ENCODE measurements at places on chromosomes 3 and 15. TPM values are rescaled to one million over a fixed set of nuclear protein-coding genes. Genes with fewer than 3 reads are reported as not detected.

The TMCO5A gene
- not detected for total RNA-seq

The MUC20 gene
- 0.84 TPM for total RNA-seq

The DISP2 gene
- total RNA-seq, result 0.02 TPM

The TMEM45A gene
- total RNA-seq, result 0.21 TPM

The RNU5B-1 gene
- total RNA-seq, result not detected

- H3K4me3 ChIP-seq, result no peak overlapping the region
- no peak for DNase-seq
- H3K27ac ChIP-seq, result no peak overlapping the region
- H3K36me3 ChIP-seq, result peaks cover 52% of the 10 kb centered on the region
- no peaks in the 10 kb centered on the region for H3K4me1 ChIP-seq
These were observed 28.3 kb upstream of the TMEM42 start for GRCh38 chr3:44833394-44833793.

DNA sequence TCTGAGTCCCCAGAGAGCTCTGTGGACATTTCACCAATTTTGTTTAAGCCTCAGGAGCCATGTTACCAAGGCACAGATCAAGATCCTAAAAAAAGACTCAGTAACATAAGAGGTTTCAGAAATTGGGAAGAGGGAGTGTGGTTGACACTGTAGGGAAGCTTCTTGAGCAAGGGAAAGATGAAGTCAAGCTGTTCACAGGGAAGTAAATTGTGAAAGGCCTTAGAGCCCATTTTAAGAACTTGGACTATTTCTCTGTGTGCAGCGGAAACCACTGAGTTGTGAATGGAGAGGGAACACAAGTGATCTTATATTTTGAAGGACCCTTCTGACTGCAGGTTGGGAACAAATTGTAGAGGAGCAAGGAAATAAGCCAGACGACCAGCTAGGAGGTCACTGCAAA, 18.7 kb downstream of the BCL2A1 start:
- no peaks in the 10 kb centered on the region for H3K36me3 ChIP-seq
- no peak overlapping the region for H3K27ac ChIP-seq
- H3K27me3 ChIP-seq, result no peaks in the 10 kb centered on the region
- no peak for DNase-seq
- H3K4me1 ChIP-seq, result peaks cover 23% of the 10 kb centered on the region

- H3K36me3 ChIP-seq, result peaks cover 7% of the 10 kb centered on the region
- H3K27ac ChIP-seq, result no peak within 1 kb of the TSS
These were observed at the start of gene SNX22 for GRCh38 chr15:64151727-64152506. Gene SNX22, plus strand, starts transcription at chr15:64151731. Its CDS starts 45 bp downstream, at chr15:64151776.

- H3K4me1 ChIP-seq, result peaks cover 2% of the 10 kb centered on the region
- no peak for DNase-seq
- no peaks in the 10 kb centered on the region for H3K27me3 ChIP-seq
- no peak overlapping the region for H3K27ac ChIP-seq
- no peak overlapping the region for H3K4me3 ChIP-seq
- no peaks in the 10 kb centered on the region for H3K36me3 ChIP-seq
These were observed 13.9 kb upstream of the SENP2 start for GRCh38 chr3:185572183-185572582.

DNA sequence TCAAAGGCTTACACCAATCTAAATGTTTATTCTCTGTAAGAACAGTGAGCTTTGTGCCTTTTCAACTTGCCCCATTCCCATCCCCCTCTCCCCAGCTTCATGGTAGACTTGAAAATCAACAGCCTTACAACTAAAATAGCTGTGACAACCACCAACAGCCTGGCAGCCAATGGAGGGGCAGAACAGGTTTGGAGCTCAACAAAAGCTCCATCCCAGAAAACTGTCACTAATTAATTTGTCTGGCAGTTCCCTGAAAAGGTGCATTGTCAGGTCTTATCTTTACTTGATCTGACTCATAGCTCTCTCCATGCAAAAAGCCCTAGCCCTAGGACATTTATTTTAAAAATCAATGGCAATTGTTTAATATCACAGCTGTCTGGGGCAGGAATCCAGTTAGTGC, 22.6 kb downstream of the MTHFS start:
- H3K36me3 ChIP-seq, result peaks cover 80% of the 10 kb centered on the region
- no peak overlapping the region for H3K4me3 ChIP-seq
- no peak for DNase-seq
- H3K27ac ChIP-seq, result no peak overlapping the region
- peaks cover 23% of the 10 kb centered on the region for H3K4me1 ChIP-seq
- no peaks in the 10 kb centered on the region for H3K27me3 ChIP-seq

DNA sequence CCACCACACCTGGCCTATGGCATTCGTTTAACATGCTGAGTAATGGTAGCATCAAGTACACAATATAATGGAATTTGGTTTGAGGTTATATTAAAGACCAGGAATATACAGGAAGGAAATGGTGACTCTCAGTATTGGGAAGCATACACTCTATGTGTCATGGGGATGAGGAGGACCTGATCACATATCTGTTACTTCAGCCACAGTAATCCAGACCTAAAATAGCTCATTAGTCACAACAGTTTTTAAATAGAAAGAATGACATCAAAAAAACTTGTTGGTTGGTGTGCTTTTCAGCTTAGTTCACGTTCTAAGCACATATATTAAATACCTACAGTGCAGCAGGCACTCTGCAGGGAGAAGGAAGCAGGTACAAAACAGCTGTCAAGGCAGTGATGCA, 52.5 kb upstream of the ATP2C1 start:
- H3K36me3 ChIP-seq, result no peaks in the 10 kb centered on the region
- H3K27ac ChIP-seq, result no peak overlapping the region
- no peak for DNase-seq
- H3K4me3 ChIP-seq, result no peak overlapping the region
- peaks cover 5% of the 10 kb centered on the region for H3K4me1 ChIP-seq

GRCh38 chr3:174186377-174186989, 672.7 kb upstream of the NAALADL2 start:
- no peak for DNase-seq
- H3K4me3 ChIP-seq, result no peak overlapping the region
- no peaks in the 10 kb centered on the region for H3K27me3 ChIP-seq

DNA sequence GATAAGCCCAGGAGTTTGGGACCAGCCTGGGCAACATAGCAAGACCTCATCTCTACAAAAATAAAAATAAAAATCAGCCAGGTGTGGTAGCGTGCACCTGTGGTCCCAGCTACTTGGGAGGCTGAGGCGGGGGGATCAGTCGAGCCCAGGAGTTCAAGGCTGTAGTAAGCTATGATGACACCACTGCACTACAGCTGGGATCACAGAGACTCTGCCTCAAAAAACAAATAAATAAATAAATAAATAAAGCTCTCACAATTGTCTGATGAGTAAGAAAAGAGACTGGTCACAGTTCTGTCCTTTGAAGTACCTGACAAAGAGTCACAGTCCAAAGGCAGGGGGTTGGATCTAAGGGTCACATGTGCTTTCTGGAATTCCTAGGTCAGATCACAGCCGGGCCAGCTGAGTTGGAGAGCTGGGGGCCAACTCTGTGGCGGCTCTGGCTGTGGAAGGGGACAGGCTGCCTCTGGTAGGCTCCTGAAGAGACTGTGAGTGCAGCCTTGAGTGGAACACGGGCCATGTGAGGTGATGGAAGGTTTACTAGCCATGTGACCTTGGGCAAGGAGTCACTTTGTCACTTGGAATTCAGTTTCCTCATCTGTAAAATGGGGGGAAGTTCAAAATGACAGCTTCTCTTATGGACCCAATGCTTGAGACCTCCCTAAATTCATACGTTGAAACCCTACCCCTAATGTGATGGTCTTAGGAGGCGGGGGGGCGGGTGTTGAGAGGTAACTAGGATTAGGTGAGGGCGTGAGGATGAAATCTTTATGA, 47.2 kb downstream of the WHAMM start:
- H3K4me1 ChIP-seq, result peaks cover 13% of the 10 kb centered on the region
- H3K27ac ChIP-seq, result no peak overlapping the region
- no peaks in the 10 kb centered on the region for H3K36me3 ChIP-seq
- no peak overlapping the region for H3K4me3 ChIP-seq

DNA sequence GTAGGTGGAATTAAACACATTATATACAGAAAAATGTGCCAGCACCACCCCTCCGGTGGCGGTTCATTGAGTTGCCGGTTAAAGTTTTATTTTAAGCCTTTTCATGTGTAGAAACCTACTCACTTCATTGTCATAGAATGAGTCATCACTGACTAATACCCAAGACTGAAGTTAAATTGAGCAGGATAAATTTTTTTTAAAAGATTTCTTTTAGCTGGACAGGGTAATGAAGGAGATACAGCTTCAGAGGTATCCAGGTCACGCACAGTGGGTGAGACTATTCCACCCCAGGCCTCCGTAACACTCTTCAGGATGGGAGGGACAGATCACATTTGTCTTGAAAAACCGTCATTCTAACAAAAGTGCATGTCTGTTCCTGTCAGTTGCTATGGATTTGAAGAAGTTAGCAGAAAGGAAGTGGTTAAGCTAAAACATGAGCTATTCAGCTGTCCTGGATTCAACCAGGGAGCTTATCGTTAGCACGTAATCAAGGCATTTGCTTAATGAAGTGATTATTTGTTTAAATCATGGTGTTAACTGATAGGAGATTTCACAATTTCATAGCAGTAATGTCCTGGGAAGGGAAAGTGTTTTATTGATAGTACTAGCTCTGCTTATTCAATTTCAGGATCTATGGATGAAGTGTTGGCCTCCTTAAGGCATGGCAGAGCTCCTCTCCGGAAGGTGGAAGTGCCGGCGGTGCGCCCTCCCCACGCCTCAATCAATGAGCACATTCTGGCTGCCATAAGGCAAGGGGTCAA, 23.4 kb downstream of the WHAMM start:
- H3K27me3 ChIP-seq, result no peaks in the 10 kb centered on the region
- H3K27ac ChIP-seq, result peak overlapping the region; percentile 46
- peak; percentile 74 for DNase-seq
- H3K4me3 ChIP-seq, result no peak overlapping the region
- H3K4me1 ChIP-seq, result peaks cover 27% of the 10 kb centered on the region

- H3K4me3 ChIP-seq, result peak overlapping the region; percentile 96
- DNase-seq, result no peak
- H3K27me3 ChIP-seq, result no peaks in the 10 kb centered on the region
These were observed 473 bp upstream of the COMMD2 start for GRCh38 chr3:149752788-149753136.

DNA sequence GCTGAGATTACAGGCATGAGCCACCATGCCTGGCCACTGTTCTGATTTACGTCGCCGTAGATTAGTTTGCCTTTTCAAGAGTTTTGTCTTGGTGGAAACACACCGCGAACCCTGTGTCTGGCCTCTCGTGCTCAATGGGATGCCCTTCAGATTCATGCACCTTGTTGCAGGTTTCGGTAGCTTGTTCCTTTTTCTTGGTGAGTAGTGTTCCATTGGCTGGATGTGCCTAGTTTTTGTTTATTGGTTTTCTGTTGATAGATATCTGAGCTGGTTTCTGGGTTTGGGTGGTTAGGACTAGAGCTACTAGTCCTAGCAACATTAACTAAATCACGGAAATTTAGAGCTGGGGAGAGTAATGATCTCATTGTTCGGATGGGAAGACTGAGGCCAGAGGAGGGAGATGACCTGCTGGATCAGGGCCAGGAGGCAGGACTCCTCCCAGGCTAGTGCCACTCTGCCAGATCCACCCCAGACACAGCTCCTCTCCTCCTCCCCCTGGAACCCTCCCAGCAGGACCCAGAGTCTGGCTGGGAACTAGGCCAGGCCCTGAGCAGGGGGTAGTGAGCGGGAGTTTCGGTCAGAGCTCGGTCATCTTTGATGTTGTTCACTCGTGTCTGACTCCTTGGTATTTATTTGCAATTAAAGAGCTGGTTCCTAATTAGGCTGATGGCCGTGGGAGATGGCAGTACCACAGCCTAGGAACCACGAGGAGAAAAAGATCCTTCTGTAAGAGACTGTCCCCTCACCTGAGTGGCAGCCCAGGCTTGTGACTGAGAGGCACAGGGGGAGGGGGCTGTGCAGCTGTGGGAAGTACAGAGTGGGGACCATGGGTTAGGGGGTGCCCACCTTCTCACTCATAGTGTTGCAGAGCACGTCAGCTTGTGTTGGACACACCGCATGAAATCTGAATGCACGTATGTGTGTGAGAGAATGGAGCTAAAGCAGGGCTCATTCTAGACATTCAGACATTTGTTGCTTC, 73.4 kb downstream of the SMAD6 start:
- H3K36me3 ChIP-seq, result no peaks in the 10 kb centered on the region
- no peaks in the 10 kb centered on the region for H3K4me1 ChIP-seq
- H3K27me3 ChIP-seq, result no peaks in the 10 kb centered on the region
- no peak for DNase-seq
- no peak overlapping the region for H3K27ac ChIP-seq

DNA sequence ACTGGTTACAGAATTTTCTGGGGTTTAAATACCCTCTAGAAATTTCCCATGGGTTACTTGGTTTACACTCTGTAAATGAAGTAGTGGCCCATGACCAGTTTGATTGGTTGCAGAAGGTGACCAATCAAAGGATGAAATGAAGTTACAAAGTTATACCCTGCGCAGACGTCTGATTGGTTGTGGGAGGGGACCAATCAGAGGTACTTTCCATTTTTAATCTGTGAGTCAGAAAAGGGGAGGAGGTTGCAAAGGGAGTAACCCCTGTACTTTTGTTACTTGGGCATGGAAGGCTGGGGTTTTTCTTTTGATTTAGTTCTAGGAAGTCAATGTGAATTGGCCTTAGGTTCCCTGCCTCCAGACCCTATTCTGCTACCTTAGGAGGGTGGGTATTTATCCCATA, 18.7 kb upstream of the APH1B start:
- no peak for DNase-seq
- H3K36me3 ChIP-seq, result peaks cover 39% of the 10 kb centered on the region
- H3K4me1 ChIP-seq, result peaks cover 11% of the 10 kb centered on the region
- no peaks in the 10 kb centered on the region for H3K27me3 ChIP-seq

GRCh38 chr3:168285506-168285905, 189.8 kb upstream of the GOLIM4 start:
- no peaks in the 10 kb centered on the region for H3K36me3 ChIP-seq
- no peaks in the 10 kb centered on the region for H3K4me1 ChIP-seq
- H3K4me3 ChIP-seq, result no peak overlapping the region
- H3K27ac ChIP-seq, result no peak overlapping the region
- no peaks in the 10 kb centered on the region for H3K27me3 ChIP-seq

DNA sequence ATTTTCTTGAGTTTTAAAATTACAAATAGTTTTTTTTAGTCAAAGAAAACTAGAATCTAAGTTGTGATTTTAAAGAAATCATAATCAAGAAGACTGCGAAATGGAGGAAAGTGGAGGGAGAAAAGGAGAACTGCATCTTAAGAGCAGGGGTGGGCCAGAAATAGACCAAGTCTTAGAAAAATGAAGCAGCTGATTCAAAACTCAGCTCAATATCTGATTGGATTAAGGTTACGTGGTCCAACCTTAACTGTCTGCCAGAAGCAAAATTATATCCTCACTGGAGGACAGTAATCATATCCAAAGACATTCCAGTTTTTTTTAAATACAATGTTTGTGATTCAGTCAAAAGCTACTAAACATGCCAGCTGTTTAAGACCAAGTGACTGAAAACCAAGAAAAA, 41.4 kb downstream of the CHSY1 start:
- no peak overlapping the region for H3K27ac ChIP-seq
- no peak overlapping the region for H3K4me3 ChIP-seq
- no peaks in the 10 kb centered on the region for H3K36me3 ChIP-seq

- H3K27me3 ChIP-seq, result no peaks in the 10 kb centered on the region
- peaks cover 37% of the 10 kb centered on the region for H3K4me1 ChIP-seq
- H3K36me3 ChIP-seq, result no peaks in the 10 kb centered on the region
- DNase-seq, result no peak
These were observed 2.5 kb downstream of the PIK3CA start for GRCh38 chr3:179150610-179151009.

GRCh38 chr3:39637807-39638206, 170.3 kb downstream of the MOBP start:
- peak; percentile 26 for DNase-seq
- peaks cover 13% of the 10 kb centered on the region for H3K27me3 ChIP-seq
- no peak overlapping the region for H3K4me3 ChIP-seq
- peaks cover 12% of the 10 kb centered on the region for H3K4me1 ChIP-seq
- H3K27ac ChIP-seq, result no peak overlapping the region
